Hematopoietic multipotent progenitor cell treated with erythropoietin and hydrocortisone succinate and interleukin-3 and kit ligand, for 17 days (in vitro differentiated cells): ENCODE measurements at places on chromosomes 7 and 10.

- DNase-seq = no peak
Measured at GRCh38 chr7:97499204-97499603, 232.7 kb upstream of the TAC1 start.

- DNase-seq = no peak
Measured at GRCh38 chr10:1524540-1524939, 212.8 kb downstream of the ADARB2 start.

- DNase-seq = no peak
Measured at GRCh38 chr7:69967689-69968450, 369.6 kb downstream of the AUTS2 start.

GRCh38 chr7:46485481-46486065 lies 564.5 kb upstream of the IGFBP3 start:
- no peak for DNase-seq

DNA sequence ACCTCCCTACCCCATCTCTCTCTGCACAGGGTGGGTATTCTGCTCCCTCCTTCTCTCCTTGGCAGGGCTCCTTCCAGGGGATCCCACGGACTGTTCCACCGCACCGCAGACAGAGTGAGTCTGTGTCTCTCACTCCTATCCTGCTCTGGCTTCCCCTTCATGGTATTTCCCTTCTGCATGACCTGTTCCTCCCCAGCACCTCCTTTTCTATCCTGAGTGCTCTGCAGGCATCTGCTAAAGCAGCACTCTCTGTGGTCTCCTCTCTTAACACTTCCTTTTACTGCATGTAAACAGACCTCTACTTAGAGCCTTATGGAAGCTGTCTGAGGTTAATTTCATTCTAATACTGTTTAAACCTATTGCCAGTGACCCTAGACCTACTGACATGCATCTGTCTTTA lies 171.5 kb downstream of the CCSER2 start:
- no peak for DNase-seq

- no peak for DNase-seq
Measured at GRCh38 chr10:45480294-45480693, 106.3 kb downstream of the ALOX5 start.

DNA sequence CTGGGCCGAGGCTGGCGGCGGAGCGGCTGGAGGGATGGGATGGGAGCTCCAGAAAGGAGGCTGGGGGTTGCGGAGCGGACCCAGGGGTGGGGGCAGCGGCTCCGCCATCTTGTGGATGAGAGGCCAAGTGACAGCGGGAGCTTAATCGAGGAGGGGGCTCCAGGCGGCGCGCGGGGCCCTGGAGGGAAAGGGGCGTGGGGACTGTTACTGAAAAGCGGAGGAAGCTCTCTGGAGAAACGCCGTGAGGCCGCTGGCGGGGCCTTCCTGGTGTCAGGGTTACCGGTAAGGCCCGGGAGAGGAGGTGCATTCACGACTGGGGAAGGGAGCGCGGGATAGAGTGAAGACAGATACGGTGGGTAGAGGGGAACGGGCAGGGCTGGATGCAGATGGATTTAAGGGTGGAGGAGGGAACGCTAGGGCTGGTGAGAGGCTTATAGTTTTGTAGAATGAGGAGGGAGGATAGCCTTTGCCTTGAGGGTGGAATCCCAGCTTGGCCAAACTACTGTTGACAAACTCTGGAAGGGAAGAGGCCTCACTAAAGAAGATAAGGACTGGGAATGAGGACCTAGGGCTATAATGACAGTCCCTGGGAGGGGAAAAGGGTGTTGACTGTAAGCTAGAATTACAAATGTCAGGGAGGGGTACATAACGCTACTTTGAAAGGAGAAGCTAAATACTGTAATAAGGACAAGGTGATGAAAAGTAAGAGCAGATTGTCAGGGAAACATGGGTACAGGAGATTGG lies 535 bp downstream of the BTRC start:
- DNase-seq = peak; percentile 35

DNA sequence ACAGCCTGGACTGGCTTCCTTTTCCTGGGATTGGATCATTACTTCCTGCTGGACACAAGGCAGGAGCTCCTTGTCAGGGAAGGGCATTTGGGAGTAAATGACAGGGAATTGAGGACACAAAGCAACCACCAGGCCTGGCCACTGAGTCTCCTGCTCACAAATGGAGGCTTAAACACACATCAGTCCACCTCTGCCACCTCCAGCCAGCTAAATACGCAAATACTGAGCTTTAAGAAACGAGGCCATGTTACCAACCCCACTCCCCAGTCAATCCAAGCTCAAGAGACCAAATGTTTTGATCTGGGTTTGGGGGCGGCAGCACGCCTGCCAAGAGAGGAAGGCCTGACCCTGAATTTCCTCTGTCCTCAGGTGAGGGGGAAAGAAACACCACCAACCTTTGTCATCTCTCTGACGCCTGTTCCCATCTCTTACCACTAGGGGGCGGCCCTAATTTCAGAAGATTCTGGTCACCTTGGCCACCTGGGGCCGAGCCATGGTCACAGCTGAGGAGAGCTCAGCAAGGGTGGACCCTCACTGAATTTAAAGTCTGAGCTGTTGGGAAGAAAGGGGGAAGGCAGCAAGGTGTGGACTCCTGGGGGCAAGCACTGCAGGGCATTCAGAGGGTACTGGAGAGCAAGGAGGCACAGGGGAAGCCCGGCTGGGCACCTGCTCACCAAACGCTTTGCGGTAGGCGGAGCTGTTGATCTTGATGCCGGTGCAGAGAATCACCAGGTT lies 16.5 kb downstream of the AIFM2 start:
- DNase-seq = peak; percentile 76

GRCh38 chr10:24983946-24984345 lies 31.5 kb upstream of the PRTFDC1 start:
- no peak for DNase-seq

- DNase-seq = no peak
Measured at GRCh38 chr7:45570797-45571196, 3.4 kb upstream of the ADCY1 start.

GRCh38 chr7:15280078-15280733 lies 281.6 kb downstream of the AGMO start:
- no peak for DNase-seq

DNA sequence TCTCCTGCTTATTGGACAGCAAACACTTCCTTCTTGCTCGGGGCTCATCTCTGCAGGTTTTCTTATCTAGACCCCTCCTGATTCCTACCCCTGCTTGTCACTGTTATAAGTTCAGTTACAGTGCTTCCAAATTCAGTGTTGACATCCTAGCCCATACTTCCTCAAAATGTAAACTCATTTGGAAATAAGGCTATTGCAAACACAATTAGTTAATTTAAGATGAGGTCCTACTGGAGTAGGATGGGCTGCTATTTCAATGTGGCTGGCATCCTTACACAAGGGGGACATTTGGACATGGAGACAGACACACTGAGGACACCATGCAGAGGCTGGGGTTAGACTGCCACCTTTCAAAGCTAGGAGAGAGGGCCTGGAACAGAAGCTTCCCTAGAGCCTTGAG lies 85.2 kb upstream of the NPVF start:
- DNase-seq = no peak

DNA sequence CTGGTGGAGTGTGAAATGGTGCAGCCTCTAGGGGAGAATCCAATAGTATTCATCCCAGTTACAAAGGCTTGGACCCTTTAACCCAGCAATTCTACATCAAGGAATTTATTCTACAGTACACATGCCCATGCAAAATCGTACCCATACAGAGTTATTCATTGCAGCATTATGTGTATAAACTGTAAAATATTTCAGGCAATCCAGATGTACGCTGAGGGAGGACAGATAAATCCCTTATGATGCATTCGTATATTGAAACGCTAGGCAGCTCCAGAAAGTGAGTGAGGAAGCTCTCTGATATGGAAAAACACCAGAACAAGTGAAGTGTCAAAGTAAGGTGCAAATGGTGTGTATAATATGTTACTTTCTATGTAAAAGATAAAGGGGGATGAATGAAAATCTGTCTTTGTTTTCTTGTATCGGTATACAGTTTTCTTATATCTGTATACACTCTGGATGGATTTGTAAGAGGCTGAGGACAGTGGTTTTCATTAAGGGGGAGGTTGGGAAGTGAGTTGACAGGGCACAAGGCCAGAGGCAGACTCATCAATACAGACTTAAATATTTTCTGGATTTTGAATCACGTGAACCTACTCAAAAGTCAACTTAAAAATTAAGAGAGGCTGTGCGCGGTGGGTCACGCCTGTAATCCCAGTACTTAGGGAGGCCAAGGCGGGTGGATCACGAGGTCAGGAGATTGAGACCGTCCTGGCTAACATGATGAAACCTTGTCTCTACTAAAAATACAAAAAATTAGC lies 17.1 kb downstream of the VWA2 start:
- no peak for DNase-seq

- no peak for DNase-seq
Measured at GRCh38 chr7:21128062-21128817, 299.6 kb upstream of the SP4 start.

GRCh38 chr7:98559958-98560357 lies 57.1 kb upstream of the NPTX2 start:
- DNase-seq = no peak

- no peak for DNase-seq
Measured at GRCh38 chr7:78427209-78427608, 628.6 kb downstream of the PHTF2 start.

DNA sequence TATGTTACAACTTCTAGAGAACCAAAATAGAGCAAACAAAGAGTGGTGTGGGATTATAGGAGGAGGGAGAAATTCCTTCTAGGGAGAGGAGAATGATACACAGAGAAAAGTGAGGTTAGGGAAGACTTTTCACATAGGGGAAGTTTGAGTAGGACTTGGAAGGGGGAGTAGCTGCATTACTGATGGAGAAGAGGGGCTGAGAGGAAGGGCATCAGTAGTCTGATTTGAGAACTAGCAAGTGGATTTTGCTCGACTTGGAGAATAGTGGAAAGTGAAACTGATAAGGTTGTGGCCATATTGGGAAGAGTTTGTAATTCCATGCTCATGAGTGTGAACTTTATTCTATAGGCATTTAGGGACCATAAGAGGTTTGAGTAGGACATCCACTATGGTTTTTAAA lies 6.1 kb downstream of the NRF1 start:
- no peak for DNase-seq
